ENCODE measurements at places on chromosomes 3 and 15.

- no peak for DNase-seq
These were observed 16.3 kb upstream of the TRAT1 start for GRCh38 chr3:108806316-108806715.

DNA sequence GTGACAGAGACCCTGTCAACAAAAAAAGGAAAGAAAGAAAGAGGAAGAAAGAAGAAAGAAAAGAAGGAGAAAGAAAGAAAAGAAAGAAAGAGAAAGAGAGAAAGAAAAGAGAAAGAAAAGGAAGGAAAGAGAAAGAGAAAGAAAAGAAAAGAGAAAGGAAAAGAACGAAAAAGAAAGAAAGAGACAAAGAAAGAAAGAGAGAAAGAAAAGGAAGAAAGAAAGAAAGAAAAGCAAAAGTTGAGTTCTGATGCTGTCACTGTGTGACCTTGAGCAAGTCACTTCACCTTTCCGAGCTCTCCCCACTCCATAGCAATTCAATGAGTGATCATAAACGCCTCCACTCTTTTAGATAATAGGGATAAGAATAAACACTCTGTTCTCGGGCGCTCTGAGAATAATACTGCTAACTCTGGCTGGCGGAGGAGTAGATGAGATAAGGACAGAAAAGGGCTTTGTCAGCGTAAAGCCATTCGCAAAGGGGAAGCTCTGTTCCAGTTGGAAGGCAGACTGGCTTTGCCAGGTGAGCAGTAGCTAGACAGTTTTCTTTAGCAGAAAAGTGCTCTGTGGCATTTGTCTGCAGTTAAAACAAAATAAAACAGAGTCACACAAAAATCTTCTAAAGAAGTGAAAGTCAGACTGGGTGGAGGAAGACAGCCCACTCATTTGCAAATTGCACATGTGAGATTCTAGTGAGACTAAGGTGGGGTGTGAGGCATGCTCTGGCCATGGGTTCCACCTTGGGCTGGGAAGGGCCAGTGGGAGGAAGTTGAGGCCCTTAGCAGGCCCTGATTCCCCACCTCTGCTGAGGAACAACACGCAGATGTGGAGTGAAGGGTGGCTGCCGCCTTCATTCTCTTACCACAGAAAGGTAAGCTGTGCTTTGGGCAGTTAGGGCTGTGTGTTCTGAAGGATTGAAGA is 9.6 kb upstream of the FLNB start:
- no peak for DNase-seq

DNA sequence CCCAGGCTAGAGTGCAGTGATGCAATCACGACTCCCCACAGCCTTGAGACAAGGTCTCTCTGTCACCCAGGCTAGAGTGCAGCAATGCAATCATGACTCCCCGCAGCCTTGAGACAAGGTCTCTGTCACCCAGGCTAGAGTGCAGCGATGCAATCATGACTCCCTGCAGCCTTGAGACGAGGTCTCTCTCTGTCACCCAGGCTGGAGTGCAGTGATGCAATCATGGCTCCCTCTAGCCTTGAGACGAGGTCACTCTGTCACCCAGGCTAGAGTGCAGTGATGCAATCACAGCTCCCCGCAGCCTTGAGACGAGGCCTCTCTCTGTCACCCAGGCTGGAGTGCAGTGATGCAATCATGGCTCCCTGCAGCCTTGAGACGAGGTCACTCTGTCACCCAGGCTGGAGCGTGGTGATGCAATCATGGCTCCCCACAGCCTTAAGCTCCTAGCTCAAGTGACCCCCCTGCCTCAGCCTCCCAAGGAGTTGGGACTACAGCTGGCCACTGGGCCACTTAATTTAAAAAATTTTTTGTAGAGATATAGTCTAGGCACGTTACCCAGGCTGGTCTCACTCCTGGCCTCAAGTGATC is 26.1 kb downstream of the TFRC start:
- DNase-seq = no peak

DNA sequence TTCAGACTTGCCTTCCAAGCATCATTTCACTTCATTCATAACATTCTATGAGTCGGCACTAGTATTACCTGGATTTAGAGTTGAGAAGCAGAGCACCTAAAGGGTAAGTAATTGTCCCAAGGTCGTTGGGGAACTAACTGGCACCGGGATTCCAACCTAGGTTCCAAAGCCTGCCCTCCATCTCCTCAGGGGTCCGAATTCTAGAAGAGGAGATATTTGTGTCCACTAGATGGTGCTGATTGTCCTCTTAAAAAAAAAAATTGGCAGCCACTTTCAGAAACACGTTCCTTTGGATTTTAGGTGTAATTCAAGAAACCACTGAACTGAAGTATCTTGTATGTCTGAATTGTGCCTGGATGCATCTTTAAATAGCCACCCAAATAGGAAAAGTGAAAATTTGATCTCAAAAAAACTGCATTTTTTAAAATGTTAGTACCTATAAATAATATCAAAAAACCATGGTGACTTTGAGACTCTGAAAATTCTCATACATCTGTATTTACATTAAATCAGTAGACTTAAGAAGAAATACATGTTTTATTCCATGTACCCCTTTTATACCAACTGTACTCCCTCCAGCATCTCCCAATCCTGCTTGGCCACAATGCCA is 3.9 kb upstream of the FSIP1 start:
- DNase-seq = peak; percentile 21

GRCh38 chr3:194570235-194570634 is 63.0 kb downstream of the TMEM44 start:
- no peak for DNase-seq

DNA sequence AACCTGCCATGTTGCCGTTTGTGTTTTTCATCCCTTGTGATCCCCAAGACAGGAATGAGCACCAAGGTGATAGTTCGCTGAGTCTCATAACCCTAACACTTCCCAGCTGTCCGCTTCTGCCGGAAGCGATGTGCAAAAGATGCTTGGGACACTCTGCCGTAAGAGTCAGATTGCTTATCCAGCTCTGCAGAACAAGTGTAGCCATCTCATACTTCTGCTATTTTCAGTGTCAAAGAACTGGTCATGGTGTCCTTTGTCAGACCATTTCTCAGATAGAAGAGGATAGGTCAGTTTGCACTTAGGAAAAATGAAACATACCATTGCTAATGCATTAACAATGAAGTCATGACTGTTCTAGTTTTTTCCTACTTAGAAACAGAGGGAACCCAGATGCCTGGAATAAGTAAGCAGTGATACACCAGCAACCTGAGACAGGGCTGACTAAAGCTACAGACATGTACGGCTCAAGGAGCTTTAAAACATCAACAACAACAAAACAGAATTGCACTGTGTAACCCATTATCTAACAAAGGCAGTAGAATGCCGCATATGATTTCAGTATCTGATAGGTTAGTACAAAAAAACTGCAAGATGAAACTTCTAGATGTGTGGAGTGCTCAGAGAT is 134.0 kb upstream of the IL12A start:
- DNase-seq = no peak

- DNase-seq = no peak
These were observed 115.2 kb downstream of the CLASP2 start for GRCh38 chr3:33602829-33603228.

- DNase-seq = no peak
These were observed 82.2 kb downstream of the ABI3BP start for GRCh38 chr3:100910986-100911385.

- DNase-seq = no peak
These were observed 67.0 kb upstream of the ABHD2 start for GRCh38 chr15:89021224-89021623.

DNA sequence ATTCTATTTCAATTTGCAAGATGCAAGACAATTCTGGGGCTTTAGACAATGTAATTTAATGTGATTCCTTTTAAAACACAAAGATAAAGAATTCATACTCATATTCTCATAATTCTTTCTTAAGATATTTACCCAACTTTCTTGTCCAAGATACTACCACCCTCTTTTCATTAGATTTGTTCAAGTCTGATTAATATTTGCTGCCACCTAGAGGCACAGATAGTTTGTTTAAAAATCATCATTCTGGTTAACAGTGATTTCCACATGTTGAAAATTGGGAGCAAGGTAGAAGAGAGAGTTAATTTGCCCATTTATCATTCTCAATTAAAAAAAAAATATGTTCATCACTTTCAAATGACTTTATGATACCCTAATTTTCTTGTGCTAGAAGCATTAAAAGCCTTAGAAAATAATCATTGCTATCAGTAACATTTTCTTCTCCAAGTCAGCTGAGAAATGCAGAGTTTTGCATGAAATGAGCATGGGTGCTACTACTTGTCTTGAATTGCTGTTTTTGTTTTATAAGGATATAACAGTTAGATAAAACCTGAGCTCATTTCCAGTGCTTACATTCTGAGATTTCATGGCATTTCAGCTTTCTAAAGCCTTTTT is 11.6 kb downstream of the TAMM41 start:
- no peak for DNase-seq
